ENCODE measurements at places on chromosomes 7 and 10.

GRCh38 chr10:43623351-43623750, 17.1 kb downstream of the ZNF485 start:
- DNase-seq, result peak; percentile 24

GRCh38 chr7:85070967-85071628, 115.8 kb downstream of the SEMA3D start:
- DNase-seq, result peak; percentile 27

- no peak for DNase-seq
These were observed 276.1 kb downstream of the GLRX3 start for GRCh38 chr10:130412317-130412716.

DNA sequence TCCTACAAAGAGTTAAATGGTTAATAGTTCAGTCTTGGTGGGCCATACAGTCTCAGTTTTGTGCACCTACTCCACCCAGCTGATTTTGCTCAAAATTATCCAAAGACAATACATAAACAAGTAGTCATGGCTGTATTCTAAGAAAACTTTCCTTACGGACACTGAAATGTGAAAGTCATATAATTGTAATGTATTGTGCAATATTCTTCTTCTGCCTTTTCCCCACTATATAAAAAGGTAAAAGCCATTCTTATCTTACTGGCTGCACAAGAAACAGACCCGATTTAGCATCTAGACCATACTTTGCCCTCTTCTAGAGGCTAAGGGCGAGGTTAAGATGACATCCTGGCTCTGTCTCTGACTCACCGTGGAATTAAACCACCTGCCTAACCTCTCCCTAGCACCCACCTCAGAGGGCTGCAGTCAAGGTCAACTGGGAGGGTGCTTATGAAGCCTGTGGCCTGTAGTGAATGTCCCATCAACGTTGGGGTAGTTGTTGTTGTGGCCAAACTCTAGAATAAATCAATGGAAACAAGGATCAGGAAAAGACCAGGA, 63.8 kb upstream of the DOCK1 start:
- no peak for DNase-seq

DNA sequence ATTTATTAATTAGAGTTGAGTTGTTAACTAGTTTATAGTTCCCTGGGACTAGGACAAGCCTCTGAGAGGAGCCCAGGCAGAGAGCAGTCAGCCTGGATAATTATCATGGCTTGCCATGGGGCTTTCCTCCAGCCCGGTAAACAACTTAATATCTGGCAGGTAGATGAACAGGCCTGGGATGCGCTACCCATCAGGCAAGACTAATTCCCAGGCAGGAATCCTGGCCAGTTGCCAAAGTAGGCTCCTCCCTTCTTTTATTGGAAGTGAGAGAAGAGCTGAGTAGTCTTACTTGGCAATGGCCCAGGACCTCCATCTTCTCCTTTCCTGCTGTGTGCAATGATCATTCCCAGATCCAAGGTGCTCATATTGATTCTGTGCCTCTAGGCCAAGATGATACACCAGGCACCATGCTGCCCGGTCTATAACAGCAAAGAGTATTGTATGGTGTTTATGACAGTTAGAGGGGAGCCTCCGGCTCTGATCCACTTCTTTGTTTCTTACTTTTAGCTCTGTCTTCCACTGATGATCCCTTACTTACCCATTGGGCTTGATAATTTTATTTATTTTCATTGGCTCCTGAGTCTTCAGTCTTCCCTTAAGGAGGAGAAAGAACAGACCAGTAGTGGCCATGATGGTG, 408.7 kb downstream of the REEP3 start:
- no peak for DNase-seq

- DNase-seq, result no peak
These were observed 636 bp upstream of the RARRES2 start for GRCh38 chr7:150342121-150342408.

GRCh38 chr10:111784436-111784835, 399.1 kb downstream of the GPAM start:
- no peak for DNase-seq

DNA sequence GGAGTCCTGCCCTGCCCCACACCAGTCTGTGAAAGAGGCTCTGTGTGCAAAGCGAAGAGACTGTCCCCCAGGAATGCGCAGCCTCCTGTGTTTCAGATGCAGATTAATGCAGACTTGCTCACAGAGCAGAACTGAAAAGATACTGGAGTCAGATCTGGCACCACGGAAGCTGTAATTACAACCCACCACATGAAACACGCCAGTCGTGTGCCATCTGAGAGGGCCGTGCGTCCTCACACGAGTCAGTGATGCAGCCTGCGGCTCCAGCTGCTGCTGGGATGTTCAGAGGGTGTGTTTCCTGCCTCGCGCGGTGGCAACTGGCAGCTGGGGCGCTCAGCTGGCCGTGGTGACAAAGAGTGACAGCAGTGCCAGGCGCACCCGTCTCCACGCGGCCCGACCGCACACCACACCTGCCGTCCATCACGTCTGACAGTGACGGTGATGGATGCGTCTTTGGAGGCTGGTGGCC, 50.0 kb downstream of the NKX6-2 start:
- no peak for DNase-seq

- peak; percentile 27 for DNase-seq
These were observed 20.0 kb downstream of the KCNK18 start for GRCh38 chr10:117217196-117217761.

DNA sequence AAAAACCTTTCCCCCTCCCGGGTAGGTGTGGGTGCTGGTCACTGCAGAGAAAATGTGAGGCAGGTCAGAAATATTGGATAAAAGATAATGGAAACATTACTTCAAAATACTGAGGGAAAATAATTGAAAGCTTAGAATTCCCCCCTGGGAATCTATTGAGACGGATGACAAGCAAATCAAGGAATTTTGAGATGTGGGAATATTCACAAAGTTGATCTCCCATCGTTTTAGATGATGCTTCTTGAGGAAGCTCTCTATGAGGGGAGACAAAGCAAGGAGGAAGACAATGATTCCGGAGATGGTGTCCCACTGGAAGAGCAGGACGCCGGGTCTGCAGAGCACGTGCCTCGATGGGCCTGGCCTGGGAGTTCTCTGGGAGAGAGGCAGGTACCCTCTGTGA, 211.0 kb downstream of the WDR37 start:
- no peak for DNase-seq

- no peak for DNase-seq
These were observed 18.8 kb downstream of the GLI3 start for GRCh38 chr7:42218248-42218647.

DNA sequence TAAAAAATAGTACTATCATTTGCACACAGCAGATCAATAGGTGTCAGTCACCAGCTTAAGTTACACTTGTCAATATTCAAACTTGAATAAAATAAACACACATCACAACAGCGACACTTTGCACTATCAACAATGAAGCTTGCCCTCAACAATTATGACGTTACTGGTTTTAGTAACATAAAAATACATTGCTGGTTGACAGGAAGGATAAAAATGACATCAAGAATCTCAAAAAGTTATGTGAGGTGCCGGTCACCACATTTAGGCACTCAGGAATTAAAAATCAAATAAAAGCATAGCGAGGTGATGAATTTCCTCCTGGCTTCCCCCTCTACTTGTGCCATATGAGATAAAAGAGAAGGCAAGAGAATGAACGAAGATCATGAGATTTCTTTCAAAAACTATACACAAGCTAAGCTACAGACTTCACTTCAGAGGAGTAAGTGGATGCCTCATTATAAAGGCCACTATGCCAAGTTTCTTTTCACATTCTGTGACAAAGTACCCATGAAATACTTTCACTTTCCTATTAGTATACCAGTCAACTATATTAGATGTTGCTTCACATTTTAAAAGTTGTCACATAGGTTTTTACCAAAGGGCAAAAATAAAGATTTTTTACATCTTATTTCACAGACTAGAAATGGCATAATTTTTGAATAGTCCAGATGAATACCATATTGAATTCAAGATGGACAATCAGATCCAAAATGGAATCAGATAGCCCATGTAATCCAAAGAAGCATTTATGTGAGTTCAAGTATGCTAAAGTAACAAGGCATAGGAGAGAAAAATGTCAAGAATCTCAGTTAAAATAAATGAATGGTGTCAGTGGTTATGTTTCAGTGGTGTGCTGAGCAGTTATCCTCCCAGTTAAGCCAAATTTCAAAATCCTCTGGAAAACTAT, 3.6 kb downstream of the CCDC71L start:
- DNase-seq, result peak; percentile 48

GRCh38 chr7:151984612-151985011, 28.4 kb downstream of the GALNTL5 start:
- DNase-seq, result no peak

DNA sequence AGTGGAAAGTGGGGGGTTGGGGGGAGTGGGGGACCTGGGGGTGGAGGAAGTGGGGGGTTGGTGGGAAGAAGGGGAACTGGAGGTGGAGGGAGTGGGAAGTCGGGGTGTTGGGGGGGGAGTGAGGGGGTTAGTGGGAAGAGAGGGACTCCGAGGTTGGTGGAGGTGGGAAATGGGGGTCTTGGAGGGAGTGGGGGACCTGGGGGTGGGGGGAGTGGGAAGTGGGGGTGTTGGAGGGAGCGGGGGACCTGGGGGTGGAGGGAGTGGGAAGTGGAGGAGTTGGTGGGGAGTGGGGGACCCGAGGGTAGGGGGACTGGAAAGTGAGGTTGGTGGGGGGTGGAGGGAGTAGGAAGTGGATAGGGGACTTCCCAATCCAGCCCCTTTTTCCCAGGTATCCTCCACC, 906 bp upstream of the MMD2 start:
- DNase-seq, result no peak

DNA sequence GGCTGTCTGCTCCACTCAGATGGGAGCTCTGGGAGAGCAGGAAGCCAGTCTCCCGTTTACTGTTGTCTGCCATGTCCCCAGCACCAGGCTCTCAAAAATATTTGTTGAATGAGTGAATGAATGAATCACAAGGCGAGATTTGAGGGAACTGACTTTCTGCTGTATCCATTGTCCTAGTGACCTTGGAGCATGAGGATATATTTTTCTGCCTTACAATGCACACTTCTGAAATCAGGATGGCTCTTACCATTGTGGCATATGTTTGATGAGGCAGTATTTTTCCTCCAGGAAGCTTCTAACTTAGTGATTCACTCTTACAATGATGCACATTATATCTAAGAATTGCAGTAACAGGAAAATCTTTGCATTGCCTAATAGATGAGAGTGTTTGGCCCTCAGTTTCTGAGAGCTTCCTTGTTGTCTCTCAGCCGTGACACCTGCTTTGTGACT, 136.4 kb downstream of the RPS24 start:
- DNase-seq, result peak; percentile 56

- DNase-seq, result no peak
These were observed 50.0 kb downstream of the PRPF18 start for GRCh38 chr10:13636776-13637175.
